ENCODE measurements at places on chromosomes 2 and 18.

DNA sequence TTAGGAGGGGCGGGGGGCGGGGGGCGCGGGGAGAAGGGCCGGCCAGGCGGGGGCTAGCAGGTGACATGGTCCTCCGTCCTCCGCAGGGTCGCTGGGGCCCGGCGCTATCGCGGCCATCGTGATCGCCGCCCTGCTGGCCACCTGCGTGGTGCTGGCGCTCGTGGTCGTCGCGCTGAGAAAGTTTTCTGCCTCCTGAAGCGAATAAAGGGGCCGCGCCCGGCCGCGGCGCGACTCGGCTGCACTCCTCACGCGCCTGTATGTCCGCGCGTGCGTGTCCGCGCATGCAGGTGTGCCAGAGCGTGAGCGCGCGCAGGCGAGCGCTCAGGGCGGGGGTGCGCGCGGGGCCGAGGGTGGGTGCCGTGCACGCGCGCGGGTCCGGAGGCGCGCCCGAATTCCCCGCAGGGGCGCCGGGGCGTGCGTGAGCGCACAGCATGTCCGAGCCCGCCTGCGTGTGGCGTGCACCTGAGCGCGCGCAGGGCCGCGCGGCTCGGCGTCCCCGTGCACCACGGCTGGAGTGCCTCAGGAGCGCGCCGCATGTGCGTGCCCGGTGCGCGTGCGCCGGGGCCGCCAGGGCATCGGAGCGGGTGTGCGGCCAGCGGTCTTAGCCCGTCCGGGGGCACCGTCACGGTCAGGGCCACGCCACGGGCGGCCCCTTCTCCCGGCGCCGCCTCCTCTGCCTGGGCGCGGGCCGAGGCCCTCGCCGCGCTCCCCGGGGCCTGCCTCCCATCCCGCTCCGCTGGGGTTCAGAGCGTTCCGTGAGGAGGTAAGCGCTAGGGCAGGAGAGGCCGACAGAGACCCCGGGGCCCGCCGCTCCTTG, 6.3 kb downstream of the SNORC start:
- no peak for DNase-seq

GRCh38 chr18:390741-391478, 109.6 kb downstream of the COLEC12 start:
- no peak for DNase-seq

GRCh38 chr2:50295596-50295995, 736.3 kb downstream of the NRXN1 start:
- DNase-seq = no peak

- no peak for DNase-seq
These were observed 196.5 kb downstream of the TFCP2L1 start for GRCh38 chr2:121088251-121089165.

GRCh38 chr2:129492548-129492947, 486.9 kb upstream of the RAB6C start:
- no peak for DNase-seq

- DNase-seq = no peak
These were observed 10.4 kb downstream of the VSNL1 start for GRCh38 chr2:17550907-17551306.

- no peak for DNase-seq
These were observed 633.2 kb upstream of the PKDCC start for GRCh38 chr2:41414486-41415230.

DNA sequence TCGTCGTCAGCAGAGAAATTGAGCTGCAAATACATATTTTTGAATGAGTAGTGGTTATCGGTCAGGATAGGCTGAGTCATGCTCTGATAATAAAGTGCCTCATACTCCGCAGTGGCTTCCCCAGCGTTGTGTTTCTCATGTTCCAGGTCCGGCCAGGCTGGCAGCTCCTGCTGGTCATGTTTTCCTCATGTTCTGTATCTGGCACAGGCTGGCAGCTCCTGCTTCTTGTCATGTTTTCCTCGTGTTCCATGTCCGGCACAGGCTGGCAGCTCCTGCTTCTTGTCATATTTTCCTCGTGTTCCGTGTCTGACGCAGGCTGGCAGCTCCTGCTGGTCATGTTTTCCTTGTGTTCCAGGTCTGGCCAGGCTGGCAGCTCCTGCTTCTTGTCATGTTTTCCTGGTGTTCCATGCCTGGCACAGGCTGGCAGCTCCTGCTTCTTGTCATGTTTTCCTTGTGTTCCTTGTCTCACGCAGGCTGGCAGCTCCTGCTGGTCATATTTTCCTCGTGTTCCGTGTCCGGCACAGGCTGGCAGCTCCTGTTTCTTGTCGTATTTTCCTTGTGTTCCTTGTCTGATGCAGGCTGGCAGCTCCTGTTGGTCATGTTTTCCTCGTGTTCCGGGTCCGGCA, 148.9 kb downstream of the ATP9B start:
- no peak for DNase-seq

GRCh38 chr2:143296089-143296488, 166.9 kb downstream of the ARHGAP15 start:
- no peak for DNase-seq

- DNase-seq = no peak
These were observed 446.9 kb upstream of the NRP2 start for GRCh38 chr2:205235434-205235833.

DNA sequence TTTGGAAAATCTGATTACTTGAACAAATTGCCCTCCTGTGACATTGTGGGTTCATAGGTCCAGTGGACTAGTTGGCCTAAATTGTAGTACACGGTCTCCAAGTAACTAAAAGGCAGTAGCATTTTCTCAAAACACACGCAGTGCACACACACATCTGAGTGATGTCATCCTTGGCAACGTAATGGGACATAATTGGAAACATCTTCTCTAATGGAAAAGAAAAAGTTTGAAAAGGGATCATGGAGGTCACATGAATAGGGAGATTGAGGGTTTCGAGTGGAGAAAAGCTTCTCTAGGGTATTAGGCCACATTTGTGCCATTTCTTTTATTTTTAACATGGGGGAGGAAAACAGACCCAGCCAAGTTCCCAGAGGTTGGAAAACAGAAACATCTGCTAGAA, 93.3 kb downstream of the MAP4K4 start:
- no peak for DNase-seq

- no peak for DNase-seq
These were observed 73.6 kb upstream of the EPC2 start for GRCh38 chr2:148570989-148571388.

- no peak for DNase-seq
These were observed 66.9 kb downstream of the TRAPPC12 start for GRCh38 chr2:3446381-3446780.

All from stimulated activated CD4-positive, alpha-beta T cell treated with anti-CD3 and anti-CD28 coated beads, Interleukin-15, amount 100 ng/mL, for 1 hour (primary cell).